Cortex of kidney (tissue), 1 donor: ENCODE measurements at places on chromosomes 3 and 15.

DNA sequence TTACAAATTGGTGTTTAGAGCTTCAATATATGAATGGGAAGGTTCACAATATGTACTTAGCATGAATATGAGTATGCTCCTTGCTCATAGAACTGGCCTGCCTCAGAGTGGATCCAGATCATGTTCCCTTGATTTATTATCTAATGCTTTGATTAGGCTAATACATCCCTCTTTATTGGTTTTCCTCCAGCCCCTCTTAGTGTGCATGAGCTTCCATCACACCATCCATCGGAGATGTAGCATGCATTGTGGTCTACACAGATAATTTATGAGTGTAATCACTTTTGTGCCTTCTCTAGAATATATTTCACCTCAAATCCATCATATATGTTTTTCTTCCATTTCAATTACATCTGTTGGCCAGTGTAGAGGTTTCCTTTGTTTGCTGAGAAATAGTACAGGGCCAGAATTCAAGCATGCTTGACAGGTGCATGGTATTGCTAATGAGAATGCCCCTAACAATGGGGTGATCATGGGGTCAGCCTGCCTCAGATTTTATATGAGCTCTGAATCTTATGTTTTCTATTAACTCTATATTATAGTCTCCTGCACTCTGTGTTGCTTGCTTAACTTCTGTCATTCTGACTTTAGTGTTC, 786.4 kb upstream of the ARPP21 start:
- no peak for DNase-seq

- no peak for DNase-seq
These were observed 112.5 kb downstream of the TOP2B start for GRCh38 chr3:25552251-25552650.

DNA sequence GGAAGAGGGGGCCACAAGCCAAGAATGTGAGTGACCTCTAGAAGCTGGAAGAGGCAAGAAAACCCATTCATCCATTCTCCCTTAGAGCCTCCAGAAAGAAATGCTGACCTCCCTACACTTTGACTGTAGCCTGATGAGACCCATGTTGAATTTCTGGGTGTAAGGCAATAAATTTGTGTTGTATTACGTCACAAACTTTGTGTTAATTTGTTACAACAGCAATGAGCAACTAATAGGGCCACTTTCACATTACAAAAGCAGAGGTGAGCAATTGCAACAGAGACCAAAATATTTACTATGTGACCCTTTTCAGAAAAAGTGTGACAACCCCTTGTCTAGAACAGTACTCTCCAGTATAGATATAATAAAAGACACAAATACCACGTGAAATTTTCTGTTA, 101.2 kb downstream of the NTRK3 start:
- no peak for DNase-seq

- no peak for DNase-seq
These were observed 76.0 kb downstream of the EEFSEC start for GRCh38 chr3:128229106-128229857.

DNA sequence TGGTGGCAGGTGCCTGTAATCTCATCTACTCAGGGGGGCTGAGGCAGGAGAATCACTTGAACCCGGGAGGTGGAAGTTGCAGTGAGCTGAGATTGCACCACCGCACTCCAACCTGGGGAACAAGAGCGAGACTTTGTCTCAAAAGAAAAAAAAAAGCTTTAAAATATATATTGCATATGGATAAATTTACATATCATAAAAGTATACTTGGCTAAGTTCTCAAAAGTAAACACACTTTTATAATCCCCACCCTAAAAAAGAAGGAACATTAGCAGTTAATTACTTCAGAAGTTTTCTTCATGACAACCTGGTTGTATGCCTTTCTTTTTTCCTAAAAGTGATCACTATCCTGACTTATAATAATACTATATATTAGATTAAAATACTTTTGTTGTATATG, 369.1 kb upstream of the TPRG1 start:
- no peak for DNase-seq

DNA sequence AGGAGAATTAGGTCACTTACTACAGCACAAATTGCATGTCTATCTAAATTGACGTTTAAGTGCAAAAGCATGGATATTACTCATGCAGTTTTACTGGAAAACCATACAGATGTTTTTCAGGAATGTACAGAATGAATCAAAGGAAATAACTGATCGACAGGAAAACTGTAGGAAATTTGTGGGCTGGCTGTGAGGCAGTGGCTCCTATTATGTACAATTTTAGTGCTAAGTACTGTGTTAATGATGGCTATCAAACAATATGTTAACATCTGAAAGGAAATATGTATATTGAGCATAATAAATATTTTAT, 6.9 kb downstream of the NUDT16 start:
- DNase-seq, result no peak

GRCh38 chr15:25832158-25832557, 31.0 kb downstream of the ATP10A start:
- DNase-seq, result no peak

- no peak for DNase-seq
These were observed 43.3 kb upstream of the TOP2B start for GRCh38 chr3:25708036-25708435.

- no peak for DNase-seq
These were observed 40.7 kb downstream of the VGLL4 start for GRCh38 chr3:11602886-11603527.

- DNase-seq, result no peak
These were observed 41.0 kb downstream of the MBNL1 start for GRCh38 chr3:152309535-152310307.

DNA sequence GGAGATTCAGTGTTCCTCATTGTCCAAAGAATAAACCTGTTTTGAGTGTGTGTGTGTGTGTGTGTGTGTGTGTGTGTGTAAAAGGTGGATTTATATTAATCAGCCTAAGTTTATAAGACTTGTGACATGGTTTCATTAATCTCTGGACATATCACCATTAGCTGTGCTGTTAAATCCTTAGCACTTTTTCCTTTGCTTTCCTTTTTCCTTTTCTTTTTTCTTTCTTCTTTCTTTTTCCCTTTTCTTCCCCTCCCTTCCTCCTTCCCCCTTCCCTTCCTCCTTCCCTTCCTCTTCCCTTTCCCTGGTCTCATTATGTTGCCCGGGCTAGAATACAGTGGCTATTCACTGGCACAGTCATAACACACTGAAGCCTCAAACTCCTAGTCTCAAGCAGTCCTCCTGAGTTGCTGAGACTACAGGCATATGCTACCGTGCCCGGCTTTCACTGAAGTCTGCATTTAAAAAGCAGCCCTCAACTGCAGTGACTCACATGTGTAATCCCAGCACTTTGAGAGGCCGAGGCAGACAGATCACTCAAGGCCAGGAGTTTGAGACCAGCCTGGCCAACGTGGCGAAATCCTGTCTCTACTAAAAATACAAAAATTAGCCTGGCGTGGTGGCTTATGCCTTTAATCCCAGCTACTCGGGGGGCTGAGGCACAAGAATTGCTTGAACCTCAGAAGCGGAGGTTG, 28.6 kb upstream of the ITPKA start:
- DNase-seq, result no peak

DNA sequence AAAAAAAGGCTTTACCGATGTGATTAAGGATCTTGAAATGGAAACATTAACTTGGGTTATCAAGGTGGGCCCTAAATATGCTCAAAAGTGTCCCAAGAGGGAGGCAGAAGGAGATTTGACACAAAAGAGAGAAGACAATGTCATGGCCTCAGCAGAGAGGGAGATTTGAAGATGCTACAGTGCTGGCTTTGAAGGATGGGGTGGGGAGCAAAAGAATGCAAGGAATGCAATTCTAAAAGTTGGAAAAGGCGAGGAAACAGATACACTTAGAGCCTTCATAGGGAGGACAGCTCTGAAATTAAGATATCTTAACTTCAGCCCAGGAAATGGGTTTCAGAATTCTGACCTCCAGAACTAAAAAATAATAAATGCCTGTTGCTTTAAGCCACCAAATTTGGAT, 314.5 kb upstream of the CCDC54 start:
- no peak for DNase-seq

GRCh38 chr3:54026543-54026942, 95.8 kb upstream of the CACNA2D3 start:
- no peak for DNase-seq

DNA sequence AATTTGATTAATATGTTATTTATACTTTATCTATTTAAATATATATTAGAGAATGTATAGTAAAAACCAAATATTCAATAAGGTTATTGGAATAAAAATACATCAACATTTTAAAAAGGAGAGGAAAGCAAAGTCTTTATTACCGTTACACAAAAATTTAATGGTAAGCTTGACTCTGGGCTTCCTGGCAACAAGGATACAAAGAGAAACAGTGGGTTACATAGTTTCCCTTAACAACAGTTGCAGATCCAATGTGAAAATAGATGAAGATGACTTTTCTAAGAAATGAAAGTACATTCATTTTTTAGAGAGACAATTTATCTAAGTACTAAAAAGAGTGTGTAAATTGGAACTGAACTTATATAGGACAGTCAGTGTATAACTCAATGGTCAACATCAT, 6.0 kb upstream of the PHLDB2 start:
- DNase-seq, result no peak

DNA sequence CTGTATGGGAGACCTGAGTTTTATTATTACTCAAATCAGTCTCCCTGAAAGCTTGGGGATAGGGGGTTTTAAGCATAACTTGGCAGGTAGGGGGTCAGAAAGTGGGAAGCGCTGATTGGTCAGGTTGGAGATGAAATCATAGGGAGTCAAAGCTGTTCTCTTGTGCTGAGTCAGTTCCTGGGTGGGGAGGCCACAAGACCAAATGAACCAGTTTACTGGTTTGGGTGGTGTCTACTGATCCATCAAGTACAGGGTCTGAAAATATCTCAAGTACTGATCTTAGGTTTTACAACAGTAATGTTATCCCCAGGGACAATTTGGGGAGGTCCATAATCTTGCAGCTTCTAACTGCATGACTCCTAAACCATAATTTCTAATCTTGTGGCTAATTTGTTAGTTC, 17.8 kb upstream of the IQCF6 start:
- DNase-seq, result no peak

GRCh38 chr3:7421065-7421464, 560.1 kb downstream of the GRM7 start:
- DNase-seq, result no peak

- no peak for DNase-seq
These were observed 42.9 kb downstream of the IGSF11 start for GRCh38 chr3:118991775-118992174.

GRCh38 chr3:26018889-26019288, 229.0 kb downstream of the OXSM start:
- no peak for DNase-seq

GRCh38 chr3:174089592-174089991, 692.0 kb downstream of the NLGN1 start:
- DNase-seq, result no peak

- no peak for DNase-seq
These were observed 40.6 kb downstream of the MYO5C start for GRCh38 chr15:52255008-52255407.

DNA sequence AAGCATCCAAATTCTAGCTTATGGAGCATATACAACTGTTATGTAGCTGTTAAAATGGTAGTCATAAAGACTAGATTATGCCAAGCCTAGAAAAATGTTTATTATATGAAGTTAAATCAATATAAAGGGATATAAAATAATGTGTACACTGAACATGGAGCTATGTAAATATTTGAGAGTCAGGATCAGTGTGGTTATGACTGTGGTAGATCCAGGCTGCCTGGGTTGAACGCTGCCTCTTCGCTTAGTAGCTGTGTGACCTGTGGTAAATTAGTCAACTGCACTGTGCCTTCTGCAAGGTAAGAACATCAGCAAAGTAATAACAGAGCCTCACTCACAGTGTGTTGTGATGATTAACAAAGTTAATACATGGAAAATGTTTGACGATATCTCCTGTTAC, 212.2 kb downstream of the RBMS3 start:
- no peak for DNase-seq

GRCh38 chr15:92733934-92734521, 78.5 kb upstream of the FAM174B start:
- DNase-seq, result no peak

GRCh38 chr3:90015688-90016356, 908.4 kb downstream of the EPHA3 start:
- no peak for DNase-seq

DNA sequence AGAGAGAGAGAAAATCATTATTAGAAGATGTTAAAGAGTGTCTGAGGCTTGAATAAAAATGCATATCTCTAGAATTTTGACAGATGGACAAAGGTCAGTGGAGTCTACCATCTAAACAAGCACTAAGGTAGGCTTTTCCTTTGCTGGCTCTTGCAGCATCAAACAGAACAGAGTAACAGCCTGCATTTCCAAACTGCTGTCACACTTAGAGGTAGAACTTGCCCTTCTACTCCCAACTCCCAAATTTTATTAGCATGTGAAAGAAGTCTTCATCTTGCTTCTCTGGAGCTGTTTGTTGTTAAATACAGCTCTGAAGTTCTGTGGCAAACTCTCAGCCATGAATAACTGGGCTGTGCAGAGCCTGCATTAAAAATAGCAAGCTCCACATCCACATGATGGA, 4.1 kb upstream of the MB21D2 start:
- DNase-seq, result no peak

DNA sequence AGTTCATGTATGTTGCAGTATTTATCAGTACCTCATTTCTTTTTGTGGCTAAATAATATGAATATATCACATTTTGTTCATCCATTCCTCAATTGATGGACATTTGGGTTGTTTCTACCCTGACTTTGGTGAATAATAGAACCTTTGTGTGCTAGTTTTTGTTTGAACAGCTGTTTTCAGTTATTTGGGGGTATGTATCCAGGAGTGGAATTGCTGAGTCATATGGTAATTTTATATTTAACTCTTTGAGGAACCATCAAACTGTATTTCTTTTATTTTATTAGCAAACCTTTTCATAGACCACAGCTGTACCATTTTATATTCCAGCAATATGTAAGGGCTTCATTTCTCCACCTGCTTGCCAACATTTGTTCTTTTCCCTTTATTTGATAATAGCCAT, 38.4 kb upstream of the RBM5 start:
- no peak for DNase-seq

GRCh38 chr15:81386947-81387346, 12.9 kb upstream of the TMC3 start:
- no peak for DNase-seq

GRCh38 chr15:72451224-72451623, 22.9 kb upstream of the ARIH1 start:
- DNase-seq, result no peak

DNA sequence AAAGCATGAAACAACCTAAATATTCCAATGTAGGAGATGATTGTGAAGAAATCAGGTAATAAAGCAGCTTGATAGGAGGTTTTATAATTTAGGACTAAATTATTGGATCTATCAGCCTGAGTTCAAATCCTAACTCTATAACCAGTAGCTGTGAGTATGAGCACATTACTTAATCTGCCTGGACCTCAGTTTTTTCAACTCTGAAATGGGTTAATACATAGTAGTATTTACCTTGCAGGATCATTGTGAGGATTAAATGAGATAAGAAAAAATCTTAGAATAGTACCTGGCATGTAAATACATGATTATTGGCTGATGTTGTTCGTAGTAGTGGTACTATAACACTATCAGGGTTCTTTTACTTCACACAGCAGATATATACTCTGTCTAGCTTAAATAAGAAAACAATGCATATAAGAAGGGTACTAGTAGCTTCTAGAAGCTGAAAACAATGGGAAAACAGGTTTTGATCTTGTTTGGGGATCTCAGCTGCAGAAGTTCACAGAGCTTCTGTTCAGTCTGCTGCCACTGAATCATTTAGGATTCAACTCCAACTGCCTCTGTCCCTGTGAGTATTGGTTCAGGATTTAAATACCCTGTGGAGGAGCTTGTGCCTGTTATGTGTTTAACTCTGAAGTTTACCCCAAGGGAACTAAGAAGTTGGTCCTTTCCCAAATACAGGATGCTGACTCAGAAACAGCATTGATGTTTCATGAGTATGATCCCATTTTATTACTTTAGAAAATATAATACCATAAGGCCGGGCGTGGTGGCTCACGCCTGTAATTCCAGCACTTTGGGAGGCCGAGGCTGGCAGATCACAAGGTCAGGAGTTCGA, 34.2 kb downstream of the KAT2B start:
- no peak for DNase-seq
